ENCODE measurements at places on chromosomes 3 and 15.

- DNase-seq, result no peak
Measured at GRCh38 chr3:192897005-192897404, 20.7 kb downstream of the MB21D2 start.

GRCh38 chr3:171163101-171164066 is 136.9 kb upstream of the SLC2A2 start:
- no peak for DNase-seq

- DNase-seq, result no peak
Measured at GRCh38 chr15:67937153-67937761, 97.4 kb upstream of the RNU6-1 start.

DNA sequence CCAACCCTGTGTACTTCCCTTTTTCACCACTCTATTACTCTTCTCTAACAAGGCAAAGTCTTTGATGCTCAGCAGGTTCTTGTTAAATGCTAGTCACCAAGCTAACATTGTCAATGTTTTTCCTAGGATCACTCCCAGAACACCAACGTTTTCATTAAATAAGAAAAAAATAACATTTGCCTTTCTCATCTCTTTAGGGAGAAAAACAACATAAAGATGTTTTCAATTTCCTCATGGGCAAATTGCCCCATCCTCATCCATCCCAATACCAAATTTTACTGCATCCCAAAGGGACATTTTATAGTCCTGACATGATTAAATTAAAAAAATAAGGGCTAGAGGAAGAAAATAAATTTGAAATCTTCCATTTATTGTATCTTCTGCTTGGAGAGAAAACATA is 106.5 kb downstream of the SUCNR1 start:
- peak; percentile 37 for DNase-seq

DNA sequence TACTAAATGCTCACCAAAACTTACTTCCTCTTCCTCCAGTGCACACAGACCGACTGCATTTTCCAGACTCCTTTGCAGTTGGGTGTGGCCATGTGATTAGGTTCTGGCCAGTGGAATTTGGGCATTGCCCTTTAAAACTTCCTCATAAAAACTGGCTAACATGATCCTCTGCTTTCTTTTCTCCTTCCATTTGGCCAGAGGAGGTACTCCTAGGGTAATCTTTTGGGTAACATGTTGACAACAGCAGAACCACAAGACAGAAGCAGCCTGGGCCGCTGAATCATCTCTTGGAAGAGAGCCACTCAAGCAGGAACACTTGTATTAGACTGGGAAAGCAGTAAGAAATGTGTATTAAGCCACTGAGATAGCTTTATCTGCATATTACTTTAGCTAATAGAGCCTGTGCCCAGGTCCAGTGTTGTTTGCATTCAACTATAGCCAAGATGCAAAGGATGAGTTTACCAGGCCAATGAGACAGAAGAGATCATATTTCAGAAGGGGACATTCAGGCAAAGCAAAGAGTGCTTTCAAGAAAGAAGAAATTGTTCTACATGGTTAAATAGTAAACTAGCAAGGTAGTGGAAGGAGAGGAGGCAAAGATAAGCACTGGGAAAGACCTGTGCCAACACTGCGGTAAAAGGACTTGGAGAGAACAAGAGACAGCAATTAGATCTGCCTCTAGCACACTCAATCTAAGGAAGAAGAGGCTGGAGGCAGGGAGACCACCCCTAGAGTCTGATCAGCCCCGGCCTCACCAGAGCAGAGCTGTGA is 79.8 kb downstream of the PLCH1 start:
- DNase-seq, result peak; percentile 92

- DNase-seq, result no peak
Measured at GRCh38 chr15:51757450-51757849, 6.1 kb downstream of the TMOD2 start.

DNA sequence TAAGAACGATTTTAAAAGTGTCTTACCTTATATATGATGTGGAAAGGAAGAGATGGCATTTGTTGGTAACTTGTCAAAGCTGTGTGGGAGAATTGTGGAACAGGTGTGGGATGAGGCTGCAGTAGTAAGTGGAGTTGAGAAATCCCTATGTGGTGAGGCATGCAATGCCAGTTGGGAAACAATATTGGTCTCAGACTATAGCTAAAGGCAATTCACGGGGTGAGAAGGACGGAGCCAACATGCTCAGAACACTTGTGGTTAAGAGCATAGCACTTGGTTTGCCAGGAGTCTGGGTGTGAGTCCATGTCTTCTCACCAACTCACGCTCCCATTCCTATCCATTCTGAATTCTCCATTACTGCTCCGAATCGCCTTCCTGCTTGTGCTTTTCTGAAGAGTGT is 615.6 kb upstream of the ADAMTS9 start:
- no peak for DNase-seq

- DNase-seq, result no peak
Measured at GRCh38 chr15:93348711-93349545, 259.9 kb upstream of the RGMA start.

DNA sequence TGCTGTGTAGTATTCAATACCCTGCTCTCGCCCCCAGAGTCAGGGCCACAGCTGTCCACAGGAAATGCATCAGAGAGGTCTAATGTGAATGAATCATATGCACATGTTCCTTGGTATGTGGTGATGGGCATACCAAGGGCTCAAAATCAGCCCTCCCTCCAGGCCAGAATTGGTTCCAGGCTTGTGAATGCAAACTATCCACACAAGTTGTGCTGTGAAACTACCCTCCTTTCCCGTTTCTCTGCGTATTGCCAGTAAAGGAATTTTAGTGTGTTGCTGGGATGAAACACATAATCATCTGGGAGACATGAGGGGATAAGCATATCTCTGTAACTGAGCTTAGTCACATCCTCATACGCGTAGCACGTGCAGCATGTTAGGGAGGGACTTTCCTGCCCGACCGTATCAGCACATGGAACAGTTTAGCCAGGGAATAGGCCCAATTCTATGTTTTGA is 9.2 kb upstream of the MME start:
- DNase-seq, result peak; percentile 98

GRCh38 chr3:143753456-143753855 is 94.8 kb downstream of the SLC9A9 start:
- no peak for DNase-seq

All from fibroblast of skin of abdomen (primary cell).